ENCODE measurements at places on chromosomes 5 and 9.
A peak's percentile ranks its signal among the peaks of the same experiment; 100 is the strongest.

DNA sequence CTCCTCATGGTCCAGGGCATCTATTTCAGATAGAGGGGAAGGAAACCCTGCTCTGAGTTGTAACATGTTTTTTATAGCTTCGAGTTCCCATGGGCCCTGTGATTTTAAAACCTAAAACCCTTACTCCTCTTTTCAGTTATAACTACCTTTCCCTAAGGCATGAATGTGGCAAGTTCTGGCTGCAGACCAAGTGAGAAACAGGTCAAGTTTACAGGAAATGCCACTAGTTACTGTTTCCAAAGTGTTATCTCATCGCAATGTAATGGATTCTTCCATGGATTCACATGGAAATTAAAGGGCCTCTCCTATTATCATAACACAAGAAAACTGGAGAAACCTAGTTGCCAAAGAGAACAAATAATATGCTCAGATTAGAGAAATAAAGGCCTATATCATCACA lies 574.5 kb upstream of the GRAMD2B start:
- DNase-seq = no peak

DNA sequence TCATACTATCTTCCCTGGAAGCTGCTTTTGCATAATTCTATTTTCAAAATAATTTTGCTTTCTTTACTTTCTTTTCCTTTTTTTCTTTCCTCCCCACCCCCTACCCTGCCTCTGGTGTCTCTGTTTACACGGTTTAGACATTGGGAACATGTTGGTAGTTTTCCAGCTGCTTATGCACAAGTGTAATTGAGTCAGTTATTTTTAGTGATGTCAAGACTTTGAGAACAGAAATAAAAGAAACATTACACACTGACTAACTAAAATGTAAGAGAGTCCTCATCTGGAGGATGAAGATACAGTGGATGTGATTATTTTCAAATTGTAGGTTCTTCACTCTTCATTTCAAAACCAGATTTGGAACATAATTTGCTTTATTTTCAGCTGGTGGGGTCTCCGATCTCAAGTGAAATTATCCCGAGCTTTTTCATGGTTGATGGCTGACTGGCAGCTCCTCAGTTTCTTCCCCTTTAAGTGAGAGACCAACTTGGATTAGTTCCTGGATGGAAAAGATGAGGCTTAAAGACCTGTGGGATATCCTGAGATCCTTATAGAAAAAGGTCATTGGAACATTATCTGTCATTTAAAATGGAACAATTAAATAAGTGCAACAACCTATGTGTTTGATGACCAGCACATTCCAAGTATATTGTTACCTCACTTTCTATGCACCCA lies 154.4 kb upstream of the ZNF462 start:
- DNase-seq = no peak

- no peak for DNase-seq
These were observed 59.4 kb downstream of the MINAR2 start for GRCh38 chr5:129807162-129807814.

GRCh38 chr5:141326088-141326854 lies 4.0 kb upstream of the PCDHGA1 start:
- DNase-seq = peak; percentile 77

DNA sequence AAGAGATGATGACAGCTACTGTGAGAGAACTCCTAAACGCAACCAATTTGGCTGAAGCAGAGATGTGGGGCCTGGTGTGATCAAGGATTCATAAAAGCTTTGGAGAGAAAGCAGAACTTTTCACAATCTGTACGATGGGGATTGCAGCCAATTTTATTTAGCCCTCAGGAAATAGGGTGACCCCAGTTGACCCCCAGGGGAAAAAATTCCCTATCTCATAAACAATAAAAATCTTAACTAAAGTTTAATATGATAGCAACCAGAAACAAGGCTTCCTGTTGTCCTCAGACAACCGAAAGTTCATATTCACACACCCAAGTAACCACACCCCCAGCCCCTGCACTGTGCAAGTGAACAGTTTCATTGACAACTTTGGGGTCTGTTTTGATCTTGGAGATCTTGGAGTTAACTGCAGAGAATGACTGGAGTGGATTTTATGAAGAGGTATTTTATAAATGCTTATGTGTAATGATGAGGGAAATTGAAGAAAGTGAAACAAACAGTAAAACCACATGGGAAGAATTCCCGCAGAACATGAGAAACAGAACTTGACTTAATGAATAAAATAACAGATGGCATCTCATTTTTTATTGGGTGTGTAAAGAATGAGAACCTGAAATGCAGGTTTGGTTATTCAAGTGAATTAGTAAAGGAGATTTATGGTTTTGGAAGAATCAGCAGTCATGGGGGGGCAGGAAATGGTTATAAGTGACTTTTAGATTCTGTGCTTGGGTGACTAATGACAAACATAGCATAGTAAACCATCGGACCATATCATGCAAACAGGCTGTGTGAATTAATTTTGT lies 94.5 kb downstream of the PDE4D start:
- no peak for DNase-seq

DNA sequence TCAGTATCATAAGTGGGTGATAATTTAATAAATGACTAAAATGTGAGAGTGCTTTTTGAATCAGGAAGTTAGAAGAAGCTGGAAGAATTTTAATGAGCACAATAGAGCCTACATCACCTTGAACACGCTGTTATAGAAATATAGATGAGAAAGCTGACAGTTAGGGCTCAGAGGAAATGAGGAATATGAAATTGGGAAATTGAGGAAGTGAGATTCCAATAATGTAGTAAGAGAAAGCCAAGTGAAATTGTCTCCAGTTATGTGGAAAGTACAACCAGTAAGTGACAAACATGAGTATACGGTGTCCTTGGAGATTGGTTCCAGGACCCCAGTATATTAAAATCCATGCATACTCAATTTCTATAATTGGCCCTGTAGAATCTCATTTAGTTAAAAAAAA lies 235.9 kb upstream of the FAM174A start:
- DNase-seq = no peak

GRCh38 chr5:63145167-63145566 lies 566.5 kb downstream of the LRRC70 start:
- DNase-seq = no peak

DNA sequence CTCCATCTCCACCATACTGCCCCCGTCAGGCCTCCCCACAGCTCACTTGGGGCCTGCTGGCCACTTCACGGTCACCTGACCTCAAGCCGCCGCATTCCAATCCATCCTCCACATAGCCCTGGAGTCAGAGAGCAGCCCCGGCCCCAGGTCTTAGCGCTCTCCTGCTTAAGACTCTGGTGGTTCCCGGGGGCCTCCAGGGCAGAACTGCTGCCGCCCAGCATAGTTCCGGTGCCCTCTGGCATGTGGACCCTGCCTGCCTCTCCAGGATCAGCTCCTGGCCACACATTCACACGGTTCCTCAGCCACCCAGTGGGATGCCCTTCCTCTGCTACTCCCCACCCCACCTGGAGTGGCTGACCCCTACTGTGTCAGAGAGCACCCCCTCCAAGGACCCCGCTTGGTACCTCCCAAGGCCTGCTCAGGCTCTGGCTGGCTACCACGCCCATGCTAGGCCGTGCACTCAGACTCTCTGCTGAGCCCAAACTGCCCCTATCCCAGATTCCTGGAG lies 8.7 kb downstream of the PHYKPL start:
- DNase-seq = no peak

DNA sequence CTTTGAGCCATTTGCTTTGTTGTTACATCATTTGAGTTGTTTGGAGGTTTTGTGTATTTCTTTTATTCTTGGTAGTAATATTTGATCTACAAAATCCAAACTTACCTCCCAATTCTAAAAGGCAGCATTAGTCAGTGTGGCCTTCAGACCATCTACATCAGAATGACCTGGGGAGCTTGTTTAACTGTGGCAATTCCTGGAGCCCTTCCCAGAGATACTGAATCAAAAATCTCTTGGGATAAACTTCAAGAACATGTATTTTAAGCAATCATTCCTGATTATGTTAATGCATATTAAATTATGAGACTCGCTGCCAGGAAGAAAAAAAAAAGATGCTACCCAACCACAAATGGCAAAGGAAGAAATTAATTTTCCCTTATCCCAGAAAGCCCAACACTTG lies 268.9 kb upstream of the PDE4D start:
- DNase-seq = no peak

GRCh38 chr9:20651939-20652338 lies 29.6 kb upstream of the MLLT3 start:
- DNase-seq = no peak

DNA sequence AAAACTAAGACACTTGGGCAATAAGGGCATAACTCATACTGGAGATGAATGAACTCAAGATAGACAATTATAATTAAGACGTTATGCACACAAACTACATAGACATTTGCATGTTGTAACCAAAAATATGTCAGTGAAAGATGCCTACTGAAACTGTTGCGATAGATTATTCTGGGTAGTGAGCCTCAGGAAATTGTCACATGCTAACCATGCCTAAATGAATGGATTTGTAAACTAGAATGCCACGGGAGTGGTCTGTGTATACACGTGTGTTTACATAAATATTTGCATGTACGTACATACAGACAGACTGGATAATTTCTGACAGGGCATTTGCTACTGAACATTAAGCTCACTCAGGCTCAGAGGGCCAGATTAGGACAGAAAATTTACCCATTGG lies 1.2 kb downstream of the NIPSNAP3B start:
- DNase-seq = no peak

GRCh38 chr5:115271295-115272050 lies 8.8 kb upstream of the PGGT1B start:
- DNase-seq = no peak

DNA sequence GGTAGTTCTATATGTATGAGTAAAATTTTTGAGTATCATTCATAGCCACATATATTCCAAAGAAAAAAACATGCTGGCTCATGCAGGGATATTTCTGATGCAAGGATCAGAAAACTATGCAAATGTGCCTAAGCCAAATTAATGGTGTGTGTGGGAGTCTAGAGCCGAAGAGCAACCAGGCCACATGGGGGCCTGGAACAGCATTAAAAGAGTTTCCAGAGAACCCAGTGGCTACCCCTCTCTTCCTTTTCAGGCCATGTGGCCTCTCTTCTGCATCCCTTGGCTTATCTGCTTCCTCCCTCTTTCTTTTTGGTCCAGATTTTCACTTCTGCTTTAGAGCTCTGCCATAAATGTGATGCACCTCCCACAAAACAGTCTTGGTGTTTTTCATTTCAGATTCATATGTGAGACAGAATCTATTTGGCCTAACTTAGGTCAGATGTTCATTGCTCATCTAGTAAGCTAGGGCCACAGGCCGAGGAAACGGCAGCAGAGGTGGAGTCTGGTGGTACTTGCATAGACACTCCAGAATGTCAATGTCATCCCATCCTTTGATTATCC lies 300.0 kb downstream of the SH3GL2 start:
- DNase-seq = no peak

- no peak for DNase-seq
These were observed 176.1 kb upstream of the CDH12 start for GRCh38 chr5:23029290-23029689.

DNA sequence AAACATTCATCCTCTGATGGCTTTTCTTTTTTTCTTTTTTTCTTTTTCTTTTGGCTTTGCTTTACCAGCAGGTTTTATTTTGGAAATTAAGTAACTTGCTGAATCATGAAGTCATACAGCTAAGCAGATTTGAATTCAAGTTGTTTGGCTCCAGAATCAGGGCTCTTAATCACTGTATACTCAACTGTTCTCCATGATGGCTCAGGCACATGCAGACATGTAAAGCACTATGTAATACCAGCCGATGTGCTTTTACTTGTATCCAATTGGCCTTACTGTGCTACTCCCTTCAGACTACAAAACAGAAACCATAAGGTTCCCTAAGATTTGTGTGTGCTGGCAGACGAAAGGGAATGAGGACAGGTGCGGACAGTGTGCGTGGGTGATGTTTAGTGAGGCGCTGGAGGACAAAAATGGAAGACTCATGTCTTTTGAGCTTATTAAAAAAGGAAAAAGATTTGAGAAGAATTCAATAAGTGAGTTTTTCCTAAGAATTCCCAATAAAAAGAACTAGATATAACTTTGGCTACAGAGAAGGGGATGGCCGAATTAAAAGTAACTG lies 44.7 kb upstream of the OTP start:
- no peak for DNase-seq

DNA sequence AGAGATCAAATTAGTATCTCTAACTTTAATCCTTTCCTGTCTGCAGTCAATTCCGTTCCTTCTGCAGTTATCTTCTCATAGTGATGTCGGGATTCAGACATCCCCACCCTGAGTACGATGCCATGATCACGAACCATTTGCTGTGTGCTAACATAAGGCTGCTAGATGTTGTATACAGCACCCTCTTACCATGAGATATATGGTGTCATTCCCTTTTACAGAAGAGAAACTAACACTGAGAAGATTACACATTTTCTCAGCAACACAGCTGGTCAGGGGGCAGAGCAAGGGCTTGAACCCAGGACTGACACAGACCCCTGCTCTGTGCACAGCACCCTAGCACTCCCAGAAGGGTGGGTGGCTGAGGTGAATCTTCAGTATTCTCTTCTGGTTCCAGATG lies 46.9 kb upstream of the HSD17B4 start:
- DNase-seq = no peak

DNA sequence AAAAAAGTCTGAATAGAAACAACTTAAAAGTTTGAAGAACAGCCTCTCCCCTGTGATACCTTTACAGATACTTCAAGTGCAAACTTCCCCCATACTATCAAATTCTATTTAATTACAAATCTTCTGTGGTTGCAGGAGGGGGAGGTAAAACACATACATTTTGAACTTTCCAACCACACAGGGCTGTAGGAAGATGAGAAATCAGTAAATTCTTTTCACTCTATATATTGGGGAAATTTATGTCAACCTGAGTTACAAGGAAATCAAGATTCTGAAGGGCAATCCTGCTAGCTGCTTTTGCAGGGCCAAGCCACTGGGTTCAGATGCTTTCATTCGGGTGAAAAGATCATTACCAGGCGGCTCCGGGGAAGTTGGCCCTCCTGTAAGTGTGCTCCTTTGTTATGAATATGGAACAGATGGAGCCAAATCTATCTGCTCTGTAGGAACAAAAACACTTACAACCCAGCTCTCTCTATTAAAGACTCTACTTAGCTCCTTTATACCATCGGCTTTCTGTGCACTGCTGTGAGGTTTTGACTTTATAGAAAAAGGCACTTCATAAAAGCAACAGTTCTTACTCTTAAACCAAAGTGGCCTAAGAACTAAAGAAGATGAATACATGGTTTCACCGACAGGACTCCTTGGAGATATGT lies 269.1 kb downstream of the EFNA5 start:
- no peak for DNase-seq

GRCh38 chr9:18969128-18969527 lies 63.9 kb downstream of the SAXO1 start:
- DNase-seq = no peak

DNA sequence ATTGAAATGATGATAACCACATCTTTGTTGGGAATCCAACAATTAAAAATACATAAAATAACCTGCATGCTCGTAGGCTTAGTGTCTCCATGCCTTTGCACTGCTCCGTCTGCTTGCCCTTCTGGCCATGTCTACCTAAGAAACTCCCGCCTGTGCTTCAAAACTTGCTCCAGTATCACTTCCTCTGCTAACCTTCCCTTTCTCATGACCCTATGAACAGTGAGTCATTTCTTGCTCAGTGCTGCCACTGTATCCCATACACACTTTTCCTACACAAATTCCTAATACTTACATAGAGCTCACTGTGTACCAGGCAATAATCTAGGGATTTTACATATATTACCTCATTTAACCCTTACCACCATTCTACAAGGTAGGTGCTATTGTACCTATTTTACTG lies 33.5 kb downstream of the TMEM245 start:
- no peak for DNase-seq

- no peak for DNase-seq
These were observed 37.3 kb downstream of the PALM2AKAP2 start for GRCh38 chr9:109817146-109817845.

GRCh38 chr9:20989923-20990341 lies 41.5 kb downstream of the HACD4 start:
- DNase-seq = no peak

Measured in activated naive CD4-positive, alpha-beta T cell treated with Interleukin-2 at 50 U/mL for 16 hours (primary cell).